ENCODE measurements at places on chromosomes 2 and 18. TPM values are rescaled to one million over a fixed set of nuclear protein-coding genes. Genes with fewer than 3 reads are reported as not detected.

- DNase-seq, result no peak
Observed at GRCh38 chr2:234275515-234275914, 221.4 kb downstream of the ARL4C start.

DNA sequence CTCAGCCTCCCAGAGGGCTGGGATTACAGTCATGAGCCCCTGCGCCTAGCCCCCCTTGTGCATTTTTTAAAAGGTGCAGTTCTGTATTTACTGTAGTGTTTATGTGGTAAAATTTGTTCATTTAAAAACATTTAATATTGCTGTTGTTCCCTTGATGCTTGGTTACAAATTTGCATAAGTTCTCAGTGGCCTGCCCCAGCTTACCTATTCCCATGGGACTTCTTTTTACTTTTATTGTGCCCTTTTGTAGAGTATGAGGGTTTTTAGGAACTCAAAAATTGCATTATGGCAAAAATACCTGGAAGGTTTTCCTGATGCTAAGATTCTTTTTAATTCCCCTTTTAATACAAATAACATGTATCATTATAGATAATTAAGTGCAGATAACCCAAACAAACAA lies 63.0 kb downstream of the DGKD start:
- DNase-seq, result no peak

- no peak for DNase-seq
Observed at GRCh38 chr2:144217853-144218633, 301.9 kb downstream of the ZEB2 start.

GRCh38 chr2:25976983-25977741 lies 5.1 kb downstream of the KIF3C start:
- no peak for DNase-seq

DNA sequence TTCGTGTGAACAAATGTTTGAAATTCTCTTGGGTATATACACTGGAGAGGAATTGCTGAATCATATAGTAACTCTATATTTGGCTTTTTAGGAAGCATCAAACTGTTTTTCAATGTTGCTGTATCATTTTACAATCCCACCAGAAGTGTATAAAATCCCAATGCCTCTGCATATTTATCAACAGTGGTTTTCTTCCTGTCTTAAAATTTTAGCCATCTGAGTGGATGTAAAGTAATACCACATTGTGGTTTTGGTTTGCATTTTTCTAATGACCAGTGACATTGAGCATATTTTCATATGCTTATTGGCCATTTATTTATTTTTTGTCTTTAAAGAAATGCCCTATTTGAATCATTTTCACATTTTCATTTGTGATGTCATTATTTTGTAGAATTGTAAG lies 22.8 kb upstream of the LRP1B start:
- DNase-seq, result no peak

The SLC9A2 gene
- total RNA-seq, result 0.15 TPM

The DSC3 gene
- 0.10 TPM for total RNA-seq

The LANCL1 gene
- total RNA-seq, result 57.8 TPM

The SLC38A11 gene
- total RNA-seq, result 1.0 TPM

Measured in left ventricle myocardium superior (tissue), 1 donor.